ENCODE measurements at places on chromosomes 5 and 9. TPM values are rescaled to one million over a fixed set of nuclear protein-coding genes. Genes with fewer than 3 reads are reported as not detected.

The SVEP1 gene
- 46.4 TPM for total RNA-seq

The TAS2R1 gene
- total RNA-seq = not detected

The ACTL7B gene
- total RNA-seq = not detected

The CCNJL gene
- 3.1 TPM for total RNA-seq

The ANKRD31 gene
- total RNA-seq = under 0.01 TPM

The CER1 gene
- total RNA-seq = not detected

The PITX1 gene
- 2.6 TPM for total RNA-seq

The PALM2AKAP2 gene
- total RNA-seq = 24.0 TPM

The MED22 gene
- 13.0 TPM for total RNA-seq

The RNF208 gene
- total RNA-seq = not detected

The WDR38 gene
- total RNA-seq = not detected

The RGS14 gene
- total RNA-seq = 12.5 TPM

The JAK2 gene
- 14.6 TPM for total RNA-seq

The PCAT7 gene
- total RNA-seq = not detected

The C5orf52 gene
- not detected for total RNA-seq

The CDH9 gene
- not detected for total RNA-seq

The PAM gene
- total RNA-seq = 95.5 TPM

The SHISAL2B gene
- total RNA-seq = not detected

The GABRP gene
- under 0.01 TPM for total RNA-seq

The MCCC2 gene
- total RNA-seq = 19.8 TPM

The NFIB gene
- total RNA-seq = 95.0 TPM

The SLC34A3 gene
- not detected for total RNA-seq

The PCDHAC1 gene
- 0.52 TPM for total RNA-seq
